GM12892 (cell line): ENCODE measurements at places on chromosomes 1 and 21.

DNA sequence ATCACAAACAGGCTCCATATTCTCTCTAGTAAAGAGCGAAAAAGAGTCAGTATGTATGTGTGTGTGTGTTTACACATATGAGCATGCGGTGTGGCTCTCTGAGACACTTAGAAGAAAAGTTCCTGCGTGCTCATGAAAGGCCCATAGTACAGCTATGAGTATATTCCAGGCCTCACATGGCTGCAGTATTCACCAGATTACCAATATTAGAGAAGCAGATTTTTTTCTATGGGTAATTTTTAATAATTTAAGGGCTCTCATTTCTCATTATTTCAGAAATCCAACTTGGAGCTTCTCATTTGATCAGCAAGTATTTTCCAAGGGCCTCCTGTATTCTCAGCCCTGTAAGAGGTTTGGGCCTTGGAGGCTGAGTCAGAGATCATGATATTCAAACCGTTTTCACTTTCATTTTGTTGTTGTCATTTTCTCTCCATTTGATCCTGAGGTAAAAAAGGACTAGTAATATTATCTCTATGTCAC is 232.9 kb upstream of the SGIP1 start:
- DNase-seq, result no peak

GRCh38 chr1:26728645-26729044 is 32.8 kb downstream of the ARID1A start:
- DNase-seq, result no peak

GRCh38 chr1:12372761-12373160 is 142.9 kb downstream of the VPS13D start:
- no peak for DNase-seq

DNA sequence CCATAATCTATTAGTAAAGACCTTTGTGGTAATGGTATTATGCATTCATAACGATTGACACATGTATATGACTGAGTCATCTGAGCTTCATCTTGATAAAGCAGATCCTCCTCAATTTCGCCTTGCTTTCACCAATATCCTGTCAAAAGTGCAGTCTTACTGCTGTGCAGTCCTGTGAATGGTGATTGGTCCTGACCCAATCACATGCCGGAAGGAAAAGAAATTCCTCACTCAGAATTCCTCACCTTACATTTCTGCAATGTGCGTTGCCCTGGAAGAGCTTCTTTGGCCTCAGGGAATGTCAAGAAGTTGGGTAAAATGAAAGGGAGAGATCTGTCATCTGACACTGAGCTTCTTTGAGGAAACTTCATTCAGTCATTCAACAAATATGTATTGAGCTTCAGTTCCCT is 121.0 kb upstream of the TSPAN2 start:
- DNase-seq, result no peak

DNA sequence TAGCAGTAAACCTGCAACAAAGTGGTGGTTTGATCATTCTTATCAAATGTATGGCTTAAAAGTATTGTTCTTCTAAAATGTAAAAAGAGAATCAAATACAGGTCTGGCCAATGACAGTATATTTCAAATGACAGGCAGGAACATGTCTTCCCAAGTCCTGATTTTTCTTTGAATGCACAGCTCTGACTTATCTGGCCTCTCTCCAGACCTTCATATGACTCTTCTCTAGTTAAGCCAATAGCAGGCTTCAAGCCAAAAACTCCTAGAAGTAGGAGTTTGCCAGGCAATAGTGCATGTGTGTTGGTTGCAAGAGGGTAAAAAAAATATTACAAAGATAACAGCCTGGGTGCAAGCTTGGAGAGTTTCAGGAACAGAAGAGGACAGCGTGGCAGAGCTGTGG is 345.5 kb downstream of the SMYD3 start:
- DNase-seq, result no peak

DNA sequence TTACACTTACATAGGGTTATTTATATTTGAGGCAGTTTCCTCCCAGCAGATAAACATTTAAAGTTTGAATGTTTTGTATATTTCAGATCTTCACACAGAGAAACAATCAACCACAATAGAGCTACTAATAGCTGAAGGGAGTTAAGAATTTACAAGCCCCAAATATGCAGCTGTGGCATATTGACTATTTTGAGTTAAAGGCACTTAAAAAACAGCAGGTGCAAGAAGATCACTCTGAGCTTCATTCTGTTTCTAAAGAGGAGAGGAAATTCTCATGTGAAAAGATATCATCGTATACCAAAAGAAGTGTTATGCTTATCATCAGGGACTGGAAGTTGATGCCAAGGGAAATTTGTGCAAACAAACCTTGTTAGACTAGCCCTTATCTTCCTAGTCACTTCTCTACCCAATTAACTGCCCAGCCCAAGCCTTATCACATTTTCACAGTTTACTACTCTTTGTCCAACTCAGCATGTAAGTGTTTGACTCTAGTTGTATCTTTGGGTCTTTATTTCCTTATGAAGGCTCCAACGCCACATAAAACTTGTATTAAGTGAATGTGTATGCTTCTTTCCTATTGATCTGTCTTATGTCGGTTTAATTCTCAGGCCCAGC is 66.3 kb upstream of the COG2 start:
- DNase-seq, result no peak

GRCh38 chr1:15916916-15917315 is 59.0 kb downstream of the ZBTB17 start:
- no peak for DNase-seq

GRCh38 chr21:16942703-16943102 is 570.1 kb upstream of the CXADR start:
- no peak for DNase-seq

GRCh38 chr1:212153635-212154034 is 118.1 kb downstream of the DTL start:
- no peak for DNase-seq

GRCh38 chr21:36849461-36850105 is 116.9 kb downstream of the HLCS start:
- no peak for DNase-seq

GRCh38 chr1:22196041-22196440 is 53.1 kb upstream of the WNT4 start:
- DNase-seq, result no peak

GRCh38 chr1:91556556-91556955 is 55.9 kb downstream of the CDC7 start:
- no peak for DNase-seq

DNA sequence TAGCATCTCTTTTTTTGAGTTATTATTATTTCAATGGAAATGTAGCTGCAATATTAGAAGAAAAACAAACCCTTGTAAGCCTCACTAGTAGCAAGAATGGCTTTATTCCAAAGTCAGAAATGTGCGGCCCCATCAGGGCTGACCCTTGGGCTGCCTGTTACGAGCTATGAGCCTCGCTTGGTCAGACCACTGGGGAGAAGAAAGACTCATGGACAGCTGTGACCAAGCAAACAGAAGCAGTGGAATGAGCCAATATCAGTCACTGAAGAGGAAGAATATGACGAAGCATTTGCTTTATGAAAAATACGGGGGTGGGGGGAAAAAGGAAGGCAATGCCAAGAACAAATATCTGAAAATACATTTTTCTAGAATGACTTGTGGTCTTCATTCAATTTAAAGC is 504.5 kb downstream of the LMO4 start:
- DNase-seq, result no peak

GRCh38 chr1:10475510-10475909 is 760 bp downstream of the PEX14 start:
- DNase-seq, result no peak

- no peak for DNase-seq
Observed at GRCh38 chr1:160360227-160360695, 6.6 kb upstream of the NHLH1 start.

GRCh38 chr1:206900149-206900548 is 2.9 kb downstream of the IL24 start:
- no peak for DNase-seq

DNA sequence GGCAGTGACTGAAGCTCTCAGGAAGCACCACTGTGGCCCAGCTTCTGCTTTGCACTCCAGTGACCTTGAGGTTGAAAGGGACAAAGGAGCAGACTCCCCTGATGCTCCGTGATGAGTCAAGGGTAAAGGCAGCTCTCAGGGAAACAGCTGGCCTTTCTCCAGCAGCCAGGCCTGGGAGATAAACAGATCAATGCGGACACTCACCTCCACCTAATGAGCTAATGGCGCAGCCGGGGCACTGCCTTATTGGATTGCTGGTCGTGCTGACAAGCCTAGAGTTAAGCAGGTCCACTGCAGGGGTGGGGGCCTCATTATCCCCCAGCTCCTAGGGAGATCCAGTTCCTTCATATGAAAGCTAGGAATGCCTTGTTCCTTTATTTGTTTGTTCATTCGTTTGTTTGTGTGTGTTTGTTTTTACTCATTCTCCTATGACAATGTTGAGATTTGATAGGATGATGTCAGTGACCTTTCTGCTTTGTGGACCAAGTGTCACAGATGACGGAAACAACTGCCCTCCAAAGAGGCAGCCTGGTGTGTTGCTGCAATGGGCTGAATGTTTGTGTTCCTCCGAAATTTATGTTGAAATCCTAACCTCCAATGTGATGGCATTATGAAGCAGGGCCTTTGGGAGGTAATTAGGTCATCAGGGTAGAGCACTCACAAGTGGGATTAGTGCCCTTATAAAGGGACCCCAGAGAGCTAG is 141.4 kb upstream of the BEND5 start:
- DNase-seq, result no peak

DNA sequence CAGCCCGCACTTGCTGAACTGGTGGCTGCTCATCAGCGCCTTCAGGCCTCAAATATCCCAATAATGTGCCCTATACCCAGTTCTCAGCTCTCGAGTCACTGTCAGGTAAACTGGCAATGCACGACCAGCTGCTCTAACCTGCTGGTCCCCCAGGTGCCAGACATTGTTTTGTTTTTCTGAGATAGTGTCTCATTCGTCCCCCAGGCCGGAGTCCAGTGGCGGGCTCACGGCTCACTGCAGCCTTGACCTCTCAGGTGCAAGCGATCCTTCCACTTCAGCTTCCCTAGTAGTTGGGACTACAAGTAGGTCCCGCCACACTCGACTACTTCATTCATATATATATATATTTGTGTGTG is 1.0 kb upstream of the NADK start:
- no peak for DNase-seq

- DNase-seq, result no peak
Observed at GRCh38 chr1:224127925-224128819, 14.3 kb downstream of the FBXO28 start.

DNA sequence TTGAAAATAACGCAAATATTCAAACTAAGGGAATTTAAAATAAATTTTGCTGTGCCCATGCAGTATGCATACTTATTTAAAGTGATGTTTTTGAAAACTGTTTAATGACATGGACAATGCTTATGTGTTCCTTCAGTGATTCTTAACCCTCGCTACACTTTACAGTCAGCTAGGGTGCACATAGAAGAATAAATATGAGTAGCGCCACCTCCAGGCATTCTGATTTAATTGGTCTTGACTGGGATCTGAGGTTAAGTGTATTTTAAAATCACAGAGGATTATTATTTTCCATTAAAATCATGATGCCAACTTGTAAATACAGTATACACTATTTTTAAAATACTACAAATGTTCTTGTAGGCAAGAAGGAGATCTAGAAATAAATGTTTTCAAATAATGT is 373.5 kb upstream of the ADGRL4 start:
- no peak for DNase-seq

DNA sequence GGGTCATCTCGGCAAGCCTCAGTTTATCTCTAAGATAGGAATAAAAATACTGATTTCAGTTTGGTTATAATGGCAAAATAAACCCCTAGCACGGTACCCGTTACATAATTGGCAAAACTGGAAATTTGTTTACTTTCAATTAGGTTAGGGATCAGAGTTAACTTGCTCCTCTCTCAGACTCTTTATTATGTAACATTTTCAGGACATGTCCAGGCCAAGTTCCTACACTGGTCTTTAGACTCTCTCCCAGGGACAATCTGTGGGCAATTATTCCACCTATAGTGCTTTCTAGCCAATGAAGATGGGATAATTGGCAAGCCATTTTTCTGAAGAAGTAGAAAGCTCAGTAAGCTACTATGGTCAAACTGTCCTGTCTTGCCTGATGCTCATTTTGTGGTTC is 189.4 kb downstream of the NEK7 start:
- DNase-seq, result no peak

- no peak for DNase-seq
Observed at GRCh38 chr1:70438529-70438928, 27.5 kb downstream of the CTH start.

GRCh38 chr1:29519788-29520110 is 283.4 kb downstream of the PTPRU start:
- DNase-seq, result no peak

DNA sequence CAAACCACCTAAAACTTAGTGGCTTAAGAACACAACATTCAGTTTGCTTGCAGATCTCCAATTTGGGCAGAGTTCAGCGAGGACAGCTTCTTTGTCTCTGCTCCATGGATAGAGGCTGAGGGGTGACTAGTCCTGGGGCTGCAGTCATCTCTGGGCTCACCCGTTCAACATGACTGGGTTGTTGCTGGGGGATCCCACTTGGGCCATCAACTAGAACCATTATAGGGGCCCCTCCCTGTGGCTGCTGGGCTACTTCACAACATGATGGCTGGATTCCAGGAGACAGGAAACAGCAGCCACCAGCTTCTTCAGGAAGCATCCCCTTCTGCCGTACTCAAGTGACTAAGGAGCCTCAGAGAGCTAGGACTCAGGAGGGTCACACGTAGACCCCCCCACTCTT is 140.9 kb downstream of the RHOU start:
- DNase-seq, result no peak

GRCh38 chr1:201708085-201708512 is 120.9 kb upstream of the IPO9 start:
- DNase-seq, result no peak

- no peak for DNase-seq
Observed at GRCh38 chr1:3393987-3394920, 60.2 kb upstream of the ARHGEF16 start.

DNA sequence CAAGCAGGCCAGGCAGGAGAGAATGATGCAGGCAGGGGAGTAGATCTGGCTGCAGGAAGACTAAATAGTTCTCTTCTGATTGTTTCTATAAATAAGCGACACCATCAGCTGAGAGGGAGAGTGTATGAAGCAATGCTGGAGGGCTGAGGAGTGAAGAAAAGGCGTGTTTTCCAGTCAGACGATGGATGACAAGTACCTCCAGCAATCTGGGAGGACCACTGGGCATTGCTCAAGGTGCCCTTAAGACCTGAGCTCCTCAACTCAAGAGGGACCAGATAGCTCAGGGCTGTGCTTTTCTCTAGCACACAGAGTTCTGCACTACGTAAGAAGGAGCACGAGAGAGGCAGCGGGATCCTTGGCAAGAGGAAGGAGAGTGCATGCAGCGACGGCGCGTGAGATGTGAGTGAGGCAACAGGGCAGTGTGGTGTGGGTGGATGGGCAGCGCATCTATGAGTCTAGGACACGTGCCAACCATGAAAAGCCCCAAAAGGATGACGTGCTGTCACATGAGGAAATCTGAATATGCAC is 36.0 kb downstream of the PABPC4 start:
- no peak for DNase-seq

GRCh38 chr1:40014812-40015594 is 25.5 kb upstream of the CAP1 start:
- DNase-seq, result no peak

- no peak for DNase-seq
Observed at GRCh38 chr1:212107481-212107880, 71.9 kb downstream of the DTL start.
